Activated CD4-positive, alpha-beta T cell treated with anti-CD3 and anti-CD28 coated beads, Interleukin-2, amount 10 ng/mL, durations not matched to agents 24 days and 14 days (primary cell): ENCODE measurements at places on chromosomes 7 and 10. TPM values are rescaled to one million over a fixed set of nuclear protein-coding genes. Genes with fewer than 3 reads are reported as not detected.

The CDH23 gene
- 0.92 and 1.3 TPM in 2 replicates for total RNA-seq

- H3K27me3 ChIP-seq: peaks cover 21% of the 10 kb centered on the region
- H3K27ac ChIP-seq: no peak overlapping the region
- no peak for DNase-seq
Observed at GRCh38 chr10:95445223-95445836, 115.8 kb downstream of the SORBS1 start.

- no peak for DNase-seq
- no peaks in the 10 kb centered on the region for H3K27me3 ChIP-seq
- no peaks in the 10 kb centered on the region for H3K4me1 ChIP-seq
- H3K36me3 ChIP-seq: no peaks in the 10 kb centered on the region
- no peak overlapping the region for H3K4me3 ChIP-seq
- H3K27ac ChIP-seq: no peak overlapping the region
Observed at GRCh38 chr10:70940834-70941568, 52.6 kb upstream of the PCBD1 start.

DNA sequence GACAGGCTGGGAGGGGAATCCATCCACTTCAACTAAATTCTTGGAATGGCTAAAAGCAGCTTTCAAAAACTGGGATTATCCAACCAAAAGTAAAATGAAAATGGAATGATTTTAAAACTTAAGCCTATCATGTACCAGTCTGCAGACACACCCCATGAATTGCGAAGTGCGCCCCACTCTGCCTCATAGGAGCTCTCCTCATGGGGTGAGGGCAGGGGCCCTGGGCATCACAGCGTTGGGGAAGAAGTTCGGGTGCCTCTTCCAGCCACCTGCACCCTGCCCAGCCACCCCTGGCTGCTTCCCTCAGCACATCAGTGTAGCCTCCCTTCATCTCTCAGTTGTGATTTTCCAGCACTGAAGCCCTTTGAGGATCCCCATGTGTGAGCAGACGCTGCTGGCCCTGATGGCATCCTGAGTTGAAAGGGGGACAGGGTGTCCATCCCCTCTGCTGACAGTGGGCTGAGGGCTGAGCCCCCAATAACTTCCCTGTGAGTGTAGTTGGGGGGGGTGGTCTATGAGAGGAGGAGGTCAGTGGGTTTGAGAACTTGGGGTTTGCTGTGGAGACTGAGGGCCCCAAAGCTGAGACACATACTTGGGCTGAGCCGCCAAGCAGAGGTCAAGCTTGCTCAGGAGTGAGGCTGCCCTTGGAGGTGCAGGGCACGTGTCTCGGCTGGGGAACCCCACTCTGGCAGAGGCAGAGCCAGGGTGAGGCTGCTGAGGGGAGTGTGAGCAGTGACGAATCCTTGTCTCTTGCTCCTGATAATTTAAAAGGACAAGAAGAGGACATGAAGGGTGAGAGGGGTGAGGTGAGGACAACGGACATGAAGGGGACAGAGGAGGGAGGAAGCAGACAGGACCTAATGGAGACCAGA is 542.1 kb downstream of the TCERG1L start:
- no peaks in the 10 kb centered on the region for H3K4me1 ChIP-seq
- no peak for DNase-seq
- no peak overlapping the region for H3K27ac ChIP-seq
- no peak overlapping the region for H3K4me3 ChIP-seq
- no peaks in the 10 kb centered on the region for H3K36me3 ChIP-seq

DNA sequence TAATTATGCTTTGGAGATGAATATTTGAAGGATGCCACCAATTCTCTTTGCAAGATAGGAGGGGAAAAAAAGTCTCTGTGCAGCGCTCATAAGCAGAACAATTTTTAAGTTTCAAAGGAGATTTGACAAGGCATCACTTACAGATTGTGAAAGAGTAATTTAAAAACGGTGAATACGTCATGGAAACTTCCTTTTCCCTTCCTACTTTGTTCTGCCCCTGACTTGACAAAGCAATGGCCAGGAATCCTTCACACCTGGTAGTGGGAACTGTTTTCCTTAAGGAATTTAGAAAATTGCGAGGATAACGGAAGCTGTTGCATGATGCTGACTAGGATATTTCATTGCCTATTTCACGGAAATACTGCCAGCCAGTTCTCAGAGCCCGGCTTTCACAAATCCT is 16.7 kb downstream of the FAM107B start:
- no peak overlapping the region for H3K4me3 ChIP-seq
- no peaks in the 10 kb centered on the region for H3K36me3 ChIP-seq
- no peak overlapping the region for H3K27ac ChIP-seq
- peaks cover 7% of the 10 kb centered on the region for H3K4me1 ChIP-seq
- no peak for DNase-seq

DNA sequence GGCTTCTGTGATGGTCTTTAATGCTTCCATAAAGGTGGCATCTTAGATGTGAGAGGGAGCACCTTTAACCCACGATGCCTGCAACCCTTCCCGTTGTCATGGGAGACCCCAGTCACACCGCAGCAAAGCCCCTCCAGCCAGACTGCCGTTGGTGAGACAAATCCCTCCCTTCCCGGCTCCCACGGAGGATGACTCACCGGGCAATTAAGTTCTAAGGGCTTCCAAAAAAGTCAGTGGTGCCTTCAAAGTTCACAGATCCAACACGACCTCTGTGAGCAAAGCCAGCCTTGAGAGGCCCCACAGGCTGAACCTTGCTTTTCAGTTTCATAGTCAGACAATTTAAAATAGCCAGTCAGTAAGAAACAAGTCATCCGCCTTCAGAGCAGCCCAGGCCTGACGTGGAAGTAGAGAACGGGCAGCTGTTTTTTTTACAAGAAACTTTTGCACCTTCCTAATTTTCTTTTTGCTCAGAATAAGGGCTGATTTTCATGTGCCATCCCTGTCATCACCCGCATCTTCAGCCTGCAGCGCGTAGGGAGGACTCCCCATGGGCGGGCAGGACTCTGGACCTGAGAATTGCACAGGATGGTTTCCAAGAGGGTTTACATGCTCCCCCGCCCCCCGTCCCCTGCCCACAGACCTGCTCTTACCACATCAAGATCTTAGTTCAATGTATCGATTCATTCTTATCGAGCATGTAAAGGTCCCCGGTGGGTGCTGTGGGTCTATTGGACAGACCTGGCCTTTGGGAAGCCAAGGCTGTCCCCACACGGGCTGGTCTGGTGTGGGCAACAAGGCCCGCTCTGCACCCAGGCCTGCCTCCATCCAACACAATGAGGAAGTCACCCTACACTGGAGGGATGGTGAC is 333.9 kb downstream of the DNAJB6 start:
- H3K27ac ChIP-seq: no peak overlapping the region
- H3K4me1 ChIP-seq: peaks cover 4% of the 10 kb centered on the region
- peaks cover 28% of the 10 kb centered on the region for H3K27me3 ChIP-seq

DNA sequence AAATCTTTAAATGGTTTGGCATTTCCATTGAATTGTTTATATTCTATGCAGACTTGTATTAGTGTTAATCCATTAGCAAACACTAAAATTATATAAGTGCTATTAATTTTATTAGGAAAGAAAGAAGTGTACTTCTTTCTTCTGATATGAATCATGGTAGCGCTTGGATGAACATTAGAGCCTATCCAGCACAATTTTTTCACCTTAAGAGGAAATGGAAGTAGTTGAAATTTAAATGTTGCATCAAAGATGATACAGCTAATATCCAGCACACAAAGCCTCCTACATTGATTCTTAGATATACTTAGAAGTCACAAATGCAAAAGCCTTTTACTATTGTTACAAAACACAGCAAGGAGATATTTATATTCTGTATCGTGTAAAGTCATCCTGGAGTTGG is 174.5 kb downstream of the AHR start:
- no peaks in the 10 kb centered on the region for H3K4me1 ChIP-seq
- H3K4me3 ChIP-seq: no peak overlapping the region
- H3K36me3 ChIP-seq: no peaks in the 10 kb centered on the region
- peaks cover 7% of the 10 kb centered on the region for H3K27me3 ChIP-seq
- DNase-seq: no peak

The CRPPA gene
- total RNA-seq: 1.1 and 1.3 TPM in 2 replicates

DNA sequence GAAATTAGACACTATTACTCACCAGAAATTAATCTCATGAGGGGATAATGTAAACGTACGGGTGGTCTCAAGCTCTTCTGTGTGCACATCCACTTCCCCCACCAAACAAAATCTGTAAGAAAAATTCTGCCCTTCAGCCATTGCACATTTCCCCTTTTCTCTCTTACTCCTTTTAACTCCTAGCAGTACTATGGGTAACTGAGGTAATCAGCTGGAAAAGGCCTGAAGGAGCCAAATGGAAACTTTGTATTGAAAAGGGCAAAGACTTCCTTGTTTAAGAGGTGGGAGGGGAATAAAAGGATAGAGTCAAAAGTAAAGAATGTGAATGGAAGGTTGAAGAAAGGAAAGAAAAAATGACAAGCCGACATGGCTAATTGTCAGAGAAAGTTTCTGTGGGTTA is 273.8 kb downstream of the RNLS start:
- no peak overlapping the region for H3K4me3 ChIP-seq
- DNase-seq: no peak
- no peak overlapping the region for H3K27ac ChIP-seq
- H3K27me3 ChIP-seq: peaks cover 28% of the 10 kb centered on the region

DNA sequence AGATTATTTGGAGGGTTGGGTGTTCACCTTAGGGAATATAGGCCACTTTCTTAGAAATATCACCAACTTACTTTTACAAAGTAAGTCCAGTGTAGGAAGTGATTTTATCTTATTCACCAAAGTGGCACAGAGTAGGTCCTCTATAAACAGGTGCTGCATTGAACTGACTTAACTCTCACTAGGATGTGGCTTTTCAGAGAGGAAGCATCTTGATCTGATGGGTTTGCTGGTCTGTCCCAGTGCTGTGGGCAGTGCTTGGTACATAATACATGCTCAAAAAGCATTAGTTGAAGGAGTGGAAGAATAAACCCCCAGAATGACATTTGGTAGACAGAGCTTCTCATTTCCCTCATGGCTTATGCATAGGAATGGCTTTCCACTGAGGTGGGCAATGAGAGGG is 334.7 kb downstream of the LRMDA start:
- no peak overlapping the region for H3K27ac ChIP-seq
- H3K36me3 ChIP-seq: no peaks in the 10 kb centered on the region
- DNase-seq: no peak
- H3K4me1 ChIP-seq: no peaks in the 10 kb centered on the region

- no peak for DNase-seq
- no peaks in the 10 kb centered on the region for H3K36me3 ChIP-seq
- H3K4me1 ChIP-seq: no peaks in the 10 kb centered on the region
Observed at GRCh38 chr7:113891828-113892227, 27.0 kb downstream of the PPP1R3A start.

DNA sequence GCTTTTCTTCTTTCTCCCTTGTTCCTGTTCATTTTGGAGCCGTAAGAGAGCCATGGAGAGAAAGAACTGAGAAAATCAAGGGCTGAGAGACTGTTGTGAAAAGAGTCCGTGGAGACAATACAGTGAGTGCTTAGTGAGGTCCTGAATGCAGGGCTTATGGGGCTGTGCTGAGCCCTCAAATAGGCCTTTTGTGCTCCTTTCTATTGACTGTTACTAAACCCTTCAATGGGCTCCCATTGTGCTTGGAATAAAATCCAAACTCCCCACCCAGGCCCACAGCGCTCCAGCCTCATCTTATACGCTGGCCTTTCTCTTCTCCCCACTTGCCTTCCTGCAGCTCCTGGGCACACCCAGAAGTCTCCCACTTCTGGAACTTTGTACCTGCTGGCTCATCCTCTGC is 243.1 kb upstream of the HABP2 start:
- H3K27ac ChIP-seq: no peak overlapping the region
- H3K36me3 ChIP-seq: no peaks in the 10 kb centered on the region
- no peak overlapping the region for H3K4me3 ChIP-seq
- peaks cover 1% of the 10 kb centered on the region for H3K27me3 ChIP-seq
- no peak for DNase-seq

The CREB5 gene
- not detected in 2 replicates for total RNA-seq

The FRG2B gene
- total RNA-seq: not detected in 2 replicates

The GJD4 gene
- total RNA-seq: not detected in 2 replicates

DNA sequence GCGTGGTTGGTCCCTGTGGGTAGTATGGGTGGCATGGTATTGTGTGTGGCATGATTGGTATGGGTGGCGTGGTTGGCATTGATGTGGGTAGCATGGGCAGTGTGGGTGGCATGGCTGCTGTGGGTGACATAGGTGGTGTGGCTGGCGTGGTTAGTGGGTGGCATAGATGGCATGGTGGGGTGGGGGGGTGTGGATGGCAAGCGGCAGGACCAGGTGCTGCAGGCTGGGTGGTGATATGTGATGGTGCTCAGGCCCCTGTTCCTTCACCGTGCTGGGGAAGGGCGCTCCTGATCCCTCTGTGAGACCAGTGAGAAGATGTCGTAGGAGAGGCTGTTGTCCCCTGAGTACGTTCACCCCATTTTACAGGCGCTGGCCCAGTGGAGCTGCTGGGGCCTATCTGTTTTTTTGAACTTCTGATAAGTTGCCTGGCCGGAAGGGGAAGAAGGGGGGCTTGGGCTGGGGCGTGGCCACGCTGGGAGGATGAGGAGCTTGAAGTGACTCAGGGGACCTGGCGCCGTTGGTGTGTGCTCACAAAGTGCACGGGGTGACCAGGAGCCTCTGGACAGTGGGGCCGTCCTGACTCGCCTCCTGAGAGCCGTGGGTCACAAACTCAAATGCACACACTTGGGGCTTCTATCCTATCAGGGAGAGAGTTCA is 17.5 kb downstream of the INPP5A start:
- H3K27ac ChIP-seq: no peak overlapping the region
- peaks cover 32% of the 10 kb centered on the region for H3K4me1 ChIP-seq
- H3K27me3 ChIP-seq: no peaks in the 10 kb centered on the region

DNA sequence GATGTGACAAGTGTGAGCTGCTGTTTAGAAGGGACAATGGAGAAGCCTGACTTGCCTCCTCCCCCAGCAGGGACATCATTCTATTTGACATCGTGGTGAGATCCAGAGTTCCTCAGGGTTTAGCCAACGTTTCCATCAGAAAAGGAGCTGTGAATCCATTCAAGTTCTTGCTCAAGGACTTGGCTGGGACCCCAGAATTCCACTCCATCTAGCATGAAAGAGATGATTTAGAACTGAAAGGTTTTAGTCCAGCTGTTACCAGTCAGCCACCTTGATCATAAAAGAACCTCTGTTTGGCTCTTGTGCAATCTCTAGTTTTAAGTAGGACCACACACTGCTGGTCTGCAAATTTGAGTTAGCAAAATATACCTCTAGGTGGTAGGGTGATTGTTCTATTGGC is 337.6 kb downstream of the FRMD4A start:
- no peak for DNase-seq
- no peaks in the 10 kb centered on the region for H3K4me1 ChIP-seq
- H3K27ac ChIP-seq: no peak overlapping the region
- no peak overlapping the region for H3K4me3 ChIP-seq

The GPR15LG gene
- total RNA-seq: not detected in 2 replicates

GRCh38 chr10:6008497-6009142 is 31.3 kb upstream of the IL15RA start:
- H3K36me3 ChIP-seq: peaks cover 42% of the 10 kb centered on the region
- peaks cover 22% of the 10 kb centered on the region for H3K4me1 ChIP-seq
- no peak for DNase-seq
- H3K27me3 ChIP-seq: no peaks in the 10 kb centered on the region
